ENCODE measurements at places on chromosomes 6 and 20. TPM values are rescaled to one million over a fixed set of nuclear protein-coding genes. Genes with fewer than 3 reads are reported as not detected.

Gene LY6G5C
- 0.34 TPM for total RNA-seq

Gene TREML4
- total RNA-seq: not detected

Gene VIP
- total RNA-seq: not detected

Gene ADGRF5
- total RNA-seq: 3.8 TPM

Gene SEMG1
- not detected for total RNA-seq

Gene HUS1B
- not detected for total RNA-seq

Gene MOG
- not detected for total RNA-seq

Gene TREML1
- not detected for total RNA-seq

Gene PTK6
- 0.15 TPM for total RNA-seq
